Right ventricle myocardium inferior (tissue), 1 donor: ENCODE measurements at places on chromosomes 6 and 20. TPM values are rescaled to one million over a fixed set of nuclear protein-coding genes. Genes with fewer than 3 reads are reported as not detected.

Gene SLPI
- total RNA-seq: 5.7 TPM

Gene MTFR2
- total RNA-seq: 0.32 TPM

Gene OXT
- total RNA-seq: 0.54 TPM

Gene OR2H2
- total RNA-seq: not detected

DNA sequence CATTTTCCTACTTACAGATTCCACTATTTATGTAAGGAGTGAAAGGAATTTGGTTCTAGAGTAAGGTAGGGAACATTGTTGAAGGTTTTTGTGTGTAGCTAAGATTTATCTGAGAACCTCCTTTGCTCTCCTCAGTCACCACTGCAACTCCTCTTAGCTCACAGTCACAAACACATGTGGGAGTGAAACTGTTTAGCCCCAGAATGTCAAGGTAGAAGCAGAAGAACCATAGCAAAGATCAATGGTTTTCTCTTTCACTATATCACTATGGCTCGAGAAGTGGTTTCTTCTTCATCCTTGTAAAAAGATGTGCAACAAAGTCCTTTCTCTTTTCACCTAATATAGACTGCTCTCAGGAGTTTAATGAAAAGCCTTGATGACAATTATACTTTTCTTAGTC lies 6.5 kb upstream of the DEFB112 start:
- no peak for DNase-seq

- no peak for DNase-seq
These were observed 2.2 kb downstream of the PSORS1C1 start for GRCh38 chr6:31116661-31117385.

DNA sequence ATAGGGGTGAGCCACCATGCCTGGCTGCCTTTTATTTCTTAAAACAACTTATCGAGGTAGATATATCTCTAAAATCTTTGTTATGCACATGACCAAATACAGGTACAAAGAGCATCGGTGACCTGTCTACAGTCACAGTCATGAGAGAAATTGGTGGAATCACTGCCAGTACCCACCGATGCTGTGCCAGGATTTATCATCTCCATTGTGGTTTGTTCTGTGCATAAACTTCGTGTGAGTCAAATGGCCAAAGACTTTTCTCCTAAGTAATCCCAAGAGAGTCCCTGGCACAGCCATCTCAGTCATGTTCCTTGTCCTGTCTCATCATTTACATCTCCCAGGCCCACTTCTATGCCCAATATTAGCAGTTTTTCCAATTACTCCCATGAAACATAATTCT lies 9.0 kb downstream of the GSTA3 start:
- DNase-seq: no peak

- DNase-seq: no peak
These were observed 359.2 kb downstream of the GJA1 start for GRCh38 chr6:121794630-121795029.

DNA sequence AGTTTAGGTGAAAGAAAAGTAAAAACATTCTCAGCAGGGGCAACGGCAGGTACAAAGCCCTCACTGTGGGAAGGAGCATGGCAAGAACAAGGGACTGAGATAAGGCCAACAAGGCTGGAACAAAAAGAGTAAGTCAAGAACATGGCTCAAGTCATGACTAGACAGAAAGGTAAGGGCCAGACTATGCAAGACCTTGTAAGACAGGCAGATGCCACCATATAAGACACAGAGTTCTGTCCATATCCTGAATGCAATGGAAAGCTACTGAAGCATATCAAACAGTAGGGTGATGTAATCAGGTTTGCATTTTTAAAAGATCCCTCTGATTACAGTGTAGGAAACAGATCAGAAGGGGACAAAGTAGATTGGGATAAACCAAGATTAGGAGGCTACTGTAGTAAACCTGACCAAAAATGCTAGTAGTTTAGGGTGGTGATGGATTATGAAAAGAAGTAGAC lies 5.5 kb downstream of the REV3L start:
- no peak for DNase-seq

DNA sequence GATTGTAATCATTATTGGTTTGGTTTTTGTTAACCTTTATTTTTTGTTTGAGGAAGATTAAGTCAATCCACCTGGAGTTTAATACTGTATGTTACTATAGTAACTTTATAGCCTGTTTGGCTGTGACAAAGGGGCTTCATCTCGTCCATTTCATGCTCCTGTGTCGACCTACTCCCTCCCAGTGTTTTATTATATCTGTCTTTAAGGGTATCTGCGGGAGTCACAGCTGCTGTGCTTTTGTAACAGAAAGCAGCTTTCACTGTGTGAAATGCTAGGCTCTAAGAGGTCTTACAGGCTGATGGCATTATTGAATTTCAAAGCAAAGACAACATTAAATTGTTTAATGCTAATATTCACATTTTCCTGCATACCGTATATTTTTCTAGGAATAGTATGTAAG lies 698.0 kb upstream of the POU3F2 start:
- DNase-seq: no peak

GRCh38 chr6:27604986-27605385 lies 132.1 kb upstream of the ZNF184 start:
- no peak for DNase-seq

GRCh38 chr6:136745300-136745699 lies 47.0 kb downstream of the MAP3K5 start:
- no peak for DNase-seq

GRCh38 chr6:17905611-17906592 lies 81.5 kb downstream of the KIF13A start:
- no peak for DNase-seq

DNA sequence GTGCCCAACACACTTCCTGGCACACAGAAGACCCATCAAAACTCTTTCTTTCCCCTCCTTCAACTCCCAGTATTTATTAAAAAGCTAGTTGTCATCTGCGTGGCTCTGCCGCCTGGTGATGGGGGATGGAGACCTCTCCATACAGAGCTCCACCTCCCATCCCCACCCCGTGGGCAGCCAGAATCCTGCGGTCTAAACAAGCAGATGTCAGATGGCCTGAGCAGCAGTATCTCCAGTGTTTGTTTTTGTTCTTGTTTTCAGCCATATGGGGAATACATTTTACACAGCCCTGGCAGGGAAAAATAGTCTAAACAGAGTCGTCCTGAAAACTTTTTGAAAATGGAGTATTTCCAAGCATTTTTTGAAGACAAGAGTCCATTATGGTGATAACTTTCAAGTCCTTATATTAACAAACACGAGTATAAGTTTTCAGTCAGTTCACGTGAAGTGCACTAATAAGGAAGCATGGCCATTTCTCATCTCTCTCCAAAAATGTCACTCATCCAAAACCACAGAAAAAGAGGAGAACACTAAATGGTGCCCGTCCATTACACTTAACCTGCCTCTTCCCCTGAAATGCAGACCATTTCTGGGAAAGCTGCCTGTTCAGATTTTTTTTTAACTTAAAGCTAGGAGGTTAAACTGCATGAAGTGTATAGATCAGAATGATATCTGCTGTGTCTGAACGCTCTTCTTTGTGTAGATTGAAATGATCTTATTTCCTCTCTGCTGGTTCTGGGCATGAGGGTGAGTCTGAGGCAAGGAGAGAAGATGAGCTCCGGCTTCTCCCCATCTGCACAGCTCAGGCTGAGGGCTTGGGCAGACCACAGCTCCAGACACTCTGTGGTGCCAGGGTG lies 91.0 kb downstream of the TCP11 start:
- DNase-seq: peak; percentile 80
